ENCODE measurements at places on chromosomes 1 and 21.

GRCh38 chr1:10195570-10195969, 14.8 kb upstream of the KIF1B start:
- DNase-seq: no peak

DNA sequence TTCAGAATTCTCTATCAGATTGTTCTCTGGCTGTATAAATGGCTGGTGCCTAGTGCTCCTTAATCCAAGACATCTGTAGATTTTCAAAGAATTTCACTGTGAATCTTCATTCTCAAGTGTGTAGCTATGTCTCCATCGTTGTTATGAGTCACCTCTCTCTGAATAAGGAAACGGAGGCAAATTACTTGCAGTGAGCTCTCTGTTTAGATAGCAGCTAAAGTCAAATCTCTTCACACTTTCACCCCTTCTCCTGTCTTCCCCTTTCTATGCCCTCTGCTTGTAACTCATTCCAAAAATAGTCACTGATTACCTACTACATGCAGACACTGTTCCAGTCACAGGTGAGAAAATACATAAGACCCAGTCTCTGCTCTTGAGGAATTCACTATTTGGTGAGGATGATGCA, 39.7 kb downstream of the CHML start:
- peak; percentile 58 for DNase-seq

- DNase-seq: no peak
Observed at GRCh38 chr1:19319196-19319595, 7.1 kb downstream of the SLC66A1 start.

GRCh38 chr1:164177118-164177517, 381.9 kb upstream of the PBX1 start:
- DNase-seq: no peak

DNA sequence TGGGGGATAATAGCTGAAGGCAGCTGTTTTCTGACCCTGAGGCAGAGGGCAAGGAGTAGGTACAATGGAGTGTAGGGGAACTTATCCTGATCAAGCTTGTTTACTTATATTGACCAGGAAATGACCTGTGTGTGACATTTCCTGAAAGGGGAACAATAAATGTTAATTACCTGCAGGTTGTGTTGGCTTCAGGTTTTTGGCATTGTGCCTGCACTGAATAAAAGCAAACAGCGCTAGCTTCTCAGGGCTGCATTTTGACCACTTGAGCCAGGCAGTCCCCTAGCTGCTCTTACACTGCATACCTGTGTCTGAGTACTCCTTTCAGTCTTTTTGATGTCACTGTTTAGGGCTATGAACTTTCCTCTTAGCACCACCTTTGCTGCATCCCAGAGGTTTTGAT, 40.6 kb downstream of the DRAM2 start:
- DNase-seq: no peak

DNA sequence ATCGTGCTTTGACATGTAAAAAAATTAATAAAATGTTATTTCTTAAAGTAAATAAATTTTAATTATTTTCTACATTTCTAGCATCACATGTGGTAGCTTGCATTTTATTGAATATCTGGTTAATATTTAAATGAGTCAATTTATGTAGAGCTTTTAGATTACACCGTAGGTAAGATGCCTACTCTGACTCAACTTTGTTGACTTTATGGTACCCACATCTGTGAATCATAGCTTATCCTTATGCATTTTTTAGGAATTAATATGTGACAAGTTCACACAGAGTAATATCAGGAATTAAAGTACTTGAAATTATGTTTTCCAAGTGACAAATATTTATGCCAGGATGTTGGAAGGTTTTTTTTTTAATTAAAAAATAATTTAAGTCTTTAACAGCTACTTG, 120.7 kb downstream of the LEPR start:
- DNase-seq: no peak

GRCh38 chr1:166627558-166627957, 211.7 kb upstream of the POGK start:
- DNase-seq: no peak

GRCh38 chr1:87393445-87394085, 64.9 kb downstream of the LMO4 start:
- no peak for DNase-seq

GRCh38 chr1:237119091-237119490, 77.1 kb downstream of the RYR2 start:
- no peak for DNase-seq

GRCh38 chr21:17435565-17436543, 77.0 kb upstream of the CXADR start:
- DNase-seq: no peak

- DNase-seq: no peak
Observed at GRCh38 chr1:234593771-234594504, 16.0 kb downstream of the IRF2BP2 start.

DNA sequence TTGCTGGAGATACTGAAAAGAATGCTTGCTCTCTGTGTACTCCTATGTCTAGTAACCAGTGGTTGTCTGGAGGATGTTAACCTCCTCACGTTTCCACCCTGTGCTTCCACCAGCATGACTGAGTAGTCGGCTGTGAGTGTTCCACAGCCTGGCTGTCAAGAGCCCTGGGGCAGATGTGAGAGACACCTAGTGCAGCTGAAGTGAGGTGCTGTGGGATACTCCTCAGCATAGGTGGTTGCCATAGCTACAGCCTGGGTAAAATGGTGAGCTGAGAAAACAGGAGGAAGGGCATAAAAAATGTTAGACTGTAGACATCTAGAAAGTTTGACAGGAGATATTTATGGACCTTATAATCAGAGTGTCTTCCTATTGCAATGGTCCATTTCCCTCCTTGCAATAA, 15.8 kb downstream of the IVL start:
- no peak for DNase-seq

DNA sequence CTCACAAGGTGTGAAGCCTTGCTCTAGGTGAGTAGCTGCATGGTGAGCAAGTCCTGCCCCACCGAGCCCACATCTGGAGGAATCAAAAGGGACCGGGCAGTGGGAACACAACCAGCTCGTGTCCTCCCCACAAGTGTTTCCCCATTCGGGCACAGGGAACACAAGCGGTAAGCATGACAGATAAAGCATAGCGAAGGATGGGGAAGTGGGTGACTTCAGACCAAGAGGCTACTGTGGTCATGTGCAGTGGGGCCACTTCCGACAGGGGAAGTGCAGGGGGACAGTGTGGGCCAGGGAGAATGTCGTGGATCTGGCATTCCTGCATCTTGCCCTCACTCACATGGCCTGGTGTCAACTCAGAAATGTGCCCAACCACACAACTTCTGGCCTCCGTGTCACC, 306.2 kb downstream of the FAM72C start:
- no peak for DNase-seq

DNA sequence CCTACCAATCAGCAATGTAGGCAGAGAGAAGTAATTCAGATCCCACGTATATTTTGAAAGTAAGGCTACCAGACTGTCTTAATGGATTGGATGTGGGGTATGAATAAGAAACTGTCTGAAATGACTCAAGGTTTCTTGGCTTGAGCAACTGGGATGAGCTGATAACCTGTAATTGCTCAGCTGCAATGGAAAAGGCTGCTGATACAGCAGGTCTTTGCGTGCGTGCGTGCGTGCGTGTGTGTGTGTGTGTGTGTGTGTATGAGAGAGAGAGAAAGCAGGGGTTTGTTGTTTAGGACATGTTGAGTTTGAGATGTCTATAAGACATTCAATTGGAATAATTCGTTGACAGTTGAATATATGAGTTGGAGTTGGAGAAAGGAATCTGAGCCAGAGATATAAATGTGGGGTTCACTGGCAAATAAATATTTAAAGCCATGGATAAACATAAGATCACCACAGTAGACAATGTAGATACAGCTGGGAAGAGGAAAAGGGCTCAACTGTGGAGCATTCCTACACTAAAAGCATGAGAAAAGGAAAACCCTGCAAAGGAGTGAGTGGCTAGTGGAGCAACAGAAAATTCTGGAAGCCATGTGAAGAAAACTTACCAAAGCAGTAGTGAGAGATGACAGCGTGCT, 72.9 kb downstream of the UCHL5 start:
- no peak for DNase-seq

DNA sequence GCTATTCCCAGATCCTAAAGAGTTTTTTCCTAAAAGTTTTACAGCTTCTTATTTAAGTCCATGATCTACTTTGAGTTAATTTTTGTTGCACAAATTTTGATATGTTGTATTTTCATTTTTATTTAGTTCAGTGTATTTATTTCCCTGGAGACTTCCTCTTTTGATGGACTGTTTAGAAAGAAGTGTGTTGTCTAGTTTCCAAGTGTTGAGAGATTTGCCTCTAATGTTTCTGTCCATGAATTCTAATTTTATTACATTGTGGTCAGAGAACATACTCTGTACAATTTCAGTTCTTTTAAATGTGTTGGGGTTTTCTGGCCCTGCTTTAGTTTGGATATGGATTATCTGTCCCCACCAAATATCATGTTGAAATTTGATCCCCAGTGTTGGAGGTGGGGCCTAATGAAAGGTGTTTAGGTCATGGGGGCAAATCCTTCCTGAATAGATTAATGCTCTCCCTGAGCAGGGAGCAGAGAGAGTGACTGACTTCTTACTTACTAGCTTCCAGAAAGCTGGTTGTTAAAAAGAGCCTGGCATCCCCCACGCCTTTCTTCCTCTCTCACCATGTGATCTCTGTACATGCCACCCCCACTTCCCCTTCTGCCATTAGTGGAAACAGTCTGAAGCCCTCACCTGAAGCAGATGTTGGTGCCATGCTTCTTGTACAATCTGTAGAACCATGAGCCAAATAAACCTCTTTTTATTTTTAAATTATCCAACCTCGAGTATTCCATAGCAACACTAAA, 4.6 kb downstream of the CHD1L start:
- no peak for DNase-seq

- no peak for DNase-seq
Observed at GRCh38 chr1:221644663-221645258, 97.1 kb downstream of the DUSP10 start.

GRCh38 chr1:226086776-226087175, 24.3 kb downstream of the H3-3A start:
- no peak for DNase-seq

GRCh38 chr1:182143825-182144645, 82.5 kb upstream of the ZNF648 start:
- peak; percentile 77 for DNase-seq

DNA sequence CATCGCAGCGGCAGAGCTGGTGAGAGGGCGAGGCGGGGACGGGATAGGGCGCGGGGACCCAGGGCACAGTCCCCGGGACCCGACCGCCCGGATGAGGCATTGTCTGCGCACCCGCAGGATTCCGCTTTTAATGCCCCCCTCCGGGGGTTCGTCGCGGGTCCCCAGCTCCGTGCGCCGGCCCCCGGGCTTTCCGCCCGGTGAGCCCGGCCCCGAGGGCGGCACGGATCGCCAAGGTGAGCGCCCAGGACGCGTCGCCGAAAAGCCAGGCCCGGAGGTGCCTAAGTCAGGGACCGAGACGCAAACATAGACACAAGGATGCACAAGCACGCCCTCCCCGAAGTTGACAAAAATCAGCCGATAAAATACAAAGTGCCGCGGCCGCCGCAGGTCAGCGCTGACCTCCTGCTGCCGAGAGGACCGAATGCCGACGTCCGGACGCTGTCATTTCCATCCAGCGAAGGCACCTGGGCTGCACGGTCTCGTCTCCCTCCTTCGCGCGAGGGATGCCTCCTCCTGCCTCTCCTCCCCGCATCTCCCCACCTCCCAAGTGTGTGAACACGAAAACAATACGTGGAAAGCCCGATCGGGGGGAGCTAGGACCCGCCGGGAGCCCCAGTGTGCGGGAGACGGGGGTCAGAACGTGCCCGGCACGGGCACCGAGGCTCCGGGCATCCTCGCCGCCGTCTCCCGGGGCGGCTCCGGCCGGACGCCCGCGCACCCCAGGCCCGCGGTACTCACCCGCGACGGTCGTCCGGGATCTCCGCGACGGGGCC, 101.1 kb upstream of the SOD1 start:
- DNase-seq: no peak

- no peak for DNase-seq
Observed at GRCh38 chr1:19081218-19081893, 124.9 kb upstream of the IFFO2 start.

- no peak for DNase-seq
Observed at GRCh38 chr1:10897981-10898728, 101.7 kb upstream of the CASZ1 start.

DNA sequence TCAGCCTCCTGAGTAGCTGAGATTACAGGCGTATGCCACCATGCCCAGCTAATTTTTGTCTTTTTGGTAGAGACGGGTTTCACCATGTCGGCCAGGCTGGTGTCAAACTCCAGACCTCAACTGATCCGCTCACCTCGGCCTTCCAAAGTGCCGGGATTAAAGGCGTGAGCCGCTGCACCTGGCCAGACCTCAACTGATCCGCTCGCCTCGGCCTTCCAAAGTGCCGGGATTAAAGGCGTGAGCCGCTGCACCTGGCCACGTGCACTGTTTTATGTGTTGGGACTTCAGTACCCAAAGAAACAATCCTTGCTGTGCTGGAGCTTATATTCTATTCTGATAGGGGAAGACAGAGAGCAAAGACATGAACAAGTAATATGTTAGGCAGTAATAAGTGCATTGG, 10.1 kb downstream of the TRAF5 start:
- DNase-seq: no peak

All from fibroblast of skin of left quadriceps (primary cell).